ENCODE measurements at places on chromosomes 2 and 18. TPM values are rescaled to one million over a fixed set of nuclear protein-coding genes. Genes with fewer than 3 reads are reported as not detected.

HOXD12 gene
- total RNA-seq: not detected

RAB27B gene
- total RNA-seq: 9.0 TPM

SNED1 gene
- total RNA-seq: 0.79 TPM

ATIC gene
- 223 TPM for total RNA-seq

LOXHD1 gene
- total RNA-seq: not detected

RSAD2 gene
- 0.13 TPM for total RNA-seq

LONRF2 gene
- total RNA-seq: 3.5 TPM

DCDC2C gene
- not detected for total RNA-seq

STAT4 gene
- 3.9 TPM for total RNA-seq

GALR1 gene
- not detected for total RNA-seq

NDC80 gene
- 9.1 TPM for total RNA-seq

NHEJ1 gene
- 15.8 TPM for total RNA-seq

TYW5 gene
- 8.3 TPM for total RNA-seq

CABYR gene
- total RNA-seq: 13.5 TPM

CPLX4 gene
- not detected for total RNA-seq

RNF125 gene
- total RNA-seq: 0.35 TPM
